ENCODE measurements at places on chromosomes 6 and 20.

DNA sequence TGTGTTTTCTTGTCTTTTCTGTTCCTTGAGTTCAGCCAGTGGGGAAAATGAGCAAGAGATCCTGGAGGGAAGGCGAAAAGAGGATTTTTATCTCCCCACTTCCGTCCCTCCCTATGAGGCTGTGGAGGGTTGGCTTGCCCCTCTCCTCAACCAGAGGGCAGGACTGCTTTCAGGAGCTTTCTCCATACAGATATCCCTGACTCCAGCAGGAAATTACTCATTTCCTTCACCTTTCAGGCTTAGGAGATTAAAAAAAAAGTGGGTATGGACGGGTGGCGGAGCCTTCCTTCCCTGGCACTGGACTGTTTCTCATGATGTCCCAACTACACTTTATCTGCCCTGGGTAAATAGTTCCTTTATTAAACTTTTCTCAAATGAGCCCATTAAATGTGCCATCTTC is 241.2 kb downstream of the FRK start:
- DNase-seq: no peak

- no peak for DNase-seq
Measured at GRCh38 chr6:13624871-13625288, 9.7 kb downstream of the NOL7 start.

DNA sequence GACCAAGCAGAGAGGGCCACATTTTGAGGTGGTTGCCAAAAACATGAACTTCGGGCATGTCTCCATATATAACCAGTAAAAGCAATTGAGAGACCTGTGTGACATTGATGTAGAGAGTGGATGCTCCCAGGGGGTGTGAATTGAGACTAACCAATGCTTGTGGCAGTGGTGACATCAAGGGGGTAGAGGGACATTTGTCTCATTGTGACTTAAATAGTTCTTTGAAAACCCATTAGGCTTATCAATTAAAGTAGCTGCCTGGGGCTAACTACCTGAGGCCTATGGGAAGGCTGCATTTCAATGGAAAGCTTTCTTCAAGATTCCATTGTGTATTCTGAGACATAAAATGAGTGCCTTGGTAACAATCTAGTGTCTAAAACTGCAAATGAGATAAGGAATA is 82.1 kb upstream of the FABP7 start:
- no peak for DNase-seq

DNA sequence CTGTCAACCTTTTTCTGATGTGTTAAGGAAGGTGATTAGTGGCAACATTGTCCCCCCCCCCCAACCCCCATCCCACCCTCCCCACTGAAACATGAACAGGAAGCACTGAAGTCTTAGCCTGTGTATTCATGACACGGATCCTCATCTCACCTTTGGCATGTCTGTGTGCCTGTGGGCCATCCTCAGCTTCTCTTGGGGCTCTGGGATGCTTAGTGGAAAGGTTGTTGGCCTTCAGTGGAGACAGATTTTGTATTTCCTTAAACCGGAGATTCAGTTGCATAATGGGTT is 93.6 kb downstream of the RREB1 start:
- no peak for DNase-seq

- no peak for DNase-seq
Measured at GRCh38 chr6:111228094-111228493, 140.8 kb downstream of the SLC16A10 start.

DNA sequence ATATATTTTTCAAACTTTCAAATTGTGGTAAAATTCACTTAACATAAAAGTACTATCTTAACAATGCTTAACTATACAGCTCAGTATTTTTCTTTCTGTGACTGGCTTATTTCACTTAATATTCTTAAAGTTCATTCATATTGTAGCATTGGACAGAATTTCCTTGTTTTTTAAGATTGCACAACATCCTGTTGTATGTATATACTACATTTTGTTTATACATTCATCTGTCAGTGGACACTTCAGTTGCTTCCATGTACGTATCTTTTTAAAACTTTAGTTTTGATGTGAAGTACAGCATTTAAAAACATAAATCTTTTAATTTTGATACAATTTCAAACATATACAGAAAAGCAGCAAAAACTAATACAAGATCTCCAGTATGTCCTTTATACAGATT is 220.7 kb downstream of the ZFAND3 start:
- DNase-seq: no peak

DNA sequence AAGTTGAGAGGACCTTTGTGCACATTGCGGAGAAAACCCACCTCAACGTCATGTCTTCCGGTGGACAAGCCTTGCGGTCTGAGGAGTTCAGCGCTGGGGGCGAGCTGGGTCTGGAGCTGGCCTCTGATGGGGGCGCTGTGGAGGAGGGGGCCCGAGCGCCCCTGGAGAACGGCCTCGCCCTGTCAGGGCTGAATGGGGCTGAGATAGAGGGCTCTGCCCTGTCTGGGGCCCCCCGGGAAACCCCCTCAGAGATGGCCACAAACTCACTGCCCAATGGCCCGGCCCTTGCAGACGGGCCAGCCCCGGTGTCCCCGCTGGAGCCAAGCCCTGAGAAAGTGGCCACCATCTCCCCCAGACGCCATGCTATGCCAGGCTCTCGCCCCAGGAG is 14.6 kb upstream of the SLC22A7 start:
- no peak for DNase-seq

- peak; percentile 91 for DNase-seq
Measured at GRCh38 chr6:56528412-56528841, 114.3 kb downstream of the DST start.

GRCh38 chr6:31057426-31058003 is 47.2 kb downstream of the MUC22 start:
- DNase-seq: no peak

DNA sequence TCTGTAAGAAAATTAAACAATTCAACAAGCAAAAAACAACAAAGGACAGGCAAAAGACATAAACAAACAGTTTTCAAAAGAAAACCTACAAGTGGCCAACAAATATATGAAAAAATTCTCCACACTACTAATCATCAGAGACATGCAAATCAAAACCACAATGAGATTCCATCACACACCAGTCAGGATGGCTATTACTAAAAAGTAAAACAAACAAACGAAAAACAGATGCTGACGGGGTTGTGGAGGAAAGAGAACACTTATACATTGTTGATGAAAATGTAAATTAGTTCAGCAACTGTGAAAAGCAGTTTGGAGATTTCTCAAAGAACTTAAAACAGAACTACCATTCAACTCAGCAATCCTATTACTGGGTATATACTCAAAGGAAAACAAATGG is 537.6 kb downstream of the HDGFL1 start:
- DNase-seq: peak; percentile 69

DNA sequence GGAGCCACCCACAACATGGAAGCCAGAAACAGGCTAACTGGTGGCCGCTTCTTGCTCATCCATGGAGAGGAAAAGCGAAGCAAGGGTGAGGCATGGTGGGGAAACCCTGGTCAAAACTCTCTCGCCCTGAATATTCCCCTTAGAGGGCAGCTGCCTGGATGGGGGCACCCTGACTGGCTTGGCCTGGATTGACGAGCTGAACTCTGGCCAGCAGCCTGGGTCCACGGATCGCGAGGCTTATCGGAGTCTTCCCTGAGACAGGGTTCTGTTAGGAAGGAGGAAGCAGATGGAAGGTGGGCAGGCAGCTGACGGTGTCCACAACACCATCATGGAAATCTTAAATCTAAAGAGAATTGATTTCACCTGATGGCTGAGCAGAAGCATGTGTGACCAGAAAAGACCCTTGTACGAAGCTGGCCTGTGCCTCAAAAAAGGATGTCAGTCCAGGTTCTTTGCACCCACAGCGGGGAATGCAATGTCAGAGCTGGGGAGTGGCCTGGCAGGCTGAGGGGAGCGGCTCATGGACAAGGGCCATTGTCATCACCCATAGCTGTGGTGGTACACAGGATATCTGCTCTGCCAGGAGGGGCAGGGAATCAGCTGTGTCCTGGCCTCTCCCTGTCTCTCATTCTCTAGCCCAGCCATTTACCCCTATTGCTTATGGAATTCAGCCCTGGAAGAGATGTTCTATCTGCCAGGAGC is 109.4 kb upstream of the SNX9 start:
- DNase-seq: no peak

DNA sequence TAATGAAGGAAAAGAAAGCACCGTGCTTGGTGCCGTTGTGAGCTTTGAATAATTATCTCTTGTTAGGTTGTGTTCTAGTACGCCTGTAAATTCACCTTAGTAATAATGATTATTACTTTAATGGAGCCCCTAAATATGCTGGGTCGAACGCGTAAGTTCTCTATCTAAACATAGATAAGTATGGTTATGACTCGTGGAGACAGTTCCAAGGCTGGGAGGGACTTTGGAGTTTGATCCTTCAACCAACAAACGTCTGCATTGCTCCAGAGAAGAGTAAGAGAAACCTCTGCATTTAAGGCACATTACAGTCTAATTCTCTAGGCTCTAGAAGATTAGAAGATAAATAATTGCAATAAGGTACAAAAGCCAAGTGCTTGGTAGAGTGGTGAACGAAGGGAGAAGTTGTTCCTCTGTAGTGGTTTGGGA is 514 bp downstream of the ACOT13 start:
- DNase-seq: no peak

DNA sequence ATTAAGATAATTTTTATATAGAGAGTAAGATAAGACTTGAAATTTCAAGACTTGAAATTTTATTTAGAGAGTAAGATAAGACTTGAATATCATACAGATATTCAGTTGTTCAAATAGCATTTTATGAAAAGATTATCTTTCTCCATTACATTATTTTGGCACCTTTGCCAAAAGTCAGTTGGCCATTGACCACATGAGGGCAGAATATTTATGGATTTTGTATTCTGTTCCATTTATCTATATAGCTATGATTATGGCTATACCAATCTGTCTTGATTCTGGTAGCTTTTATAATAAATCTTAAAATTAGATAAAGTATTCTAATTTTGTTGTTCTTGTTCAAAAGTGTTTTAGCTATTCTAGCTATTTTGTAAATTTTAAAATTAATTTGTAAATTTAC is 537.9 kb upstream of the GJE1 start:
- DNase-seq: no peak

DNA sequence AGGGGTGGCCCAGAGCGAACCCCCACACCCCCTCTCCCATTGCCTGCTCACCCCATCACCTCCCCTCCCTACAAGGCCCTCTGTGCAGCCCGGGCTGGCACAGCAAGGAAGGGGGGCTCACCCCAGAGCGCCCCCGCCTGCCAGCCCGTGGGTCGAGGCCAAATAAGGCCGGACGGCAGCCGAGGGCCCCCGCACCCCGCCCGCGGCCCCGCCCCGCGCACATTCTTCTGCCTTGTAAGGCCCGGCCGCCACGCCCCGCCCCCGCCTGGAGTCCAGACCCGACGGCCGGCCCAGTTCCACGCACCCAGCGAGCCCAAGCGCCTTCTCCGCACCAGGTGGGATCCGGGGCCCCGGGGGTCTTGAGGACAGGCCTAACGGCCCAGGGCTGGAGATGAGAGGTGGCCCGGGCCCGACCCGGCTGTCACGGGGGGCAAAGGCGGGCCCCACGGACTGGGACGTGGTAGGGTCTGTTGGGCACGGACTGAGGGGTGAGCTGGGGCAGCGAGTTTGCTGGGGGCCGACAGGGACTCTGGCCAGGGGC is at the start of gene MYL9:
MYL9 (plus strand) TSS at position 293 of the 541 bp plus-strand sequence. CDS start 3,366 bp downstream, outside the sequence.
- peak; percentile 39 for DNase-seq

GRCh38 chr6:23349521-23350147 is 776.4 kb upstream of the NRSN1 start:
- peak; percentile 68 for DNase-seq

DNA sequence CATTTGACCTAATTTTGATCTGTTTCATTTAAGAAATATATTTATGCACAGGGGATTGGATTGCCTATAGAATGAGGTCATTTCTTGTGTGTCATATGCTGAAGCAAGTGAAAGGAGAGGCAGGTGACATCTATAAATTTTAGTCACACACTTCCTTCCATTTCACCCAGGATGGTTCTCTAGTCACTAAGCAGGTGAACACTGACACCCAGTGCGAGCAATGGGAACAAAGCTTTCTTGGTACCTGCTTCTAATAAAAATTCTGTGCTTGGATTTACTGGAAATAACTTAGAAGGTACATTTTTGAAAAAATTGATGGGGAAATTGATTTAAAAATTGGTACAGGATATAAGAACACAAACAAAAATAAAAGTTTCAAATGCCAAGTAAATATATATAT is 66.9 kb upstream of the MC3R start:
- no peak for DNase-seq

- no peak for DNase-seq
Measured at GRCh38 chr6:18099511-18099910, 23.0 kb downstream of the NHLRC1 start.

- no peak for DNase-seq
Measured at GRCh38 chr6:73231986-73232391, 6.7 kb upstream of the KHDC1L start.

DNA sequence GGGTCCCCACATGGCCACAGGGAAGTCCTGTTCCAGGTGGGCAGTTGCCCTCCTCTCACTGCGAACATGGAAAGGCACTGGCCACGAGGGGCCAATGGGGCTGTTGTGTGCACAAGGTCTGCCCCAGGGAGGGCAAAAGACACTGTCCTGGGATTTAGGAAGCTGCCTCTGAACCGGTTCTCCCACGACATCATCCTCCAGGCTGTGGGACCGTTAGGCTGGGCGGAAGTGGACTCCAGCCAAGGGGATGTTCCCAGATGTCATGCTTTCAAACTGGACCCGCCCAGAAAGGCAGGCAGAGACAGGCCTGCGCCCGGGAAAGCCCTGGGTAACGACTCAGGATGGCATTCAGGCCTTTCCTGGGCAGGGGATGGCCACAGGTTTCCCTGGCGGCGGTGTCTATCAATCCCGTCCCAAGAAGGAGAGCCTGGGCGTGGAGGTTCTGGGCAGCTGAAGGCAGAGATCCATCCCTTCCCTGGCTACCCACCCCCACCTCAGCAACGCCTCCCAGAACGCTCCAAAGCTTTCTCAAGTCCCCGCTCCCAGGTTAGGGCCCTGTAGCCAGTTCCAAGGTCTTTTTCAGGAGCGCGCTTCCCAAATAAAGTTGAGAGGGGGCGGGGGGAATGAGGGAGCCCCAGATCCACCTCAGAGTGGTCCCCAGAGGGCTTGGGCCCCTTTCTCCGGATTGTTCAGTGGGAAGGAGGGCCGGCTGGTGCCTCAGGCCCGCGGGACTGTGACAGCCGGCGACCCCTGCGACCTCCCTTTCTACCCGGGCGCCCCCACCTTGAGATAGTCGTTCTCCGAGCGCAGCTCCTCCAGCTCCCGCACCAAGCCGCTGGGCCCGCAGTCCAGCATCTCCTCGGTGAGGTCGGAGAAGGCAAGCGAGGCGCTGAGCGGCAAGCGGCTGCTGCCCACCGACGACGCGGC is 13.8 kb upstream of the TLDC2 start:
- DNase-seq: no peak

DNA sequence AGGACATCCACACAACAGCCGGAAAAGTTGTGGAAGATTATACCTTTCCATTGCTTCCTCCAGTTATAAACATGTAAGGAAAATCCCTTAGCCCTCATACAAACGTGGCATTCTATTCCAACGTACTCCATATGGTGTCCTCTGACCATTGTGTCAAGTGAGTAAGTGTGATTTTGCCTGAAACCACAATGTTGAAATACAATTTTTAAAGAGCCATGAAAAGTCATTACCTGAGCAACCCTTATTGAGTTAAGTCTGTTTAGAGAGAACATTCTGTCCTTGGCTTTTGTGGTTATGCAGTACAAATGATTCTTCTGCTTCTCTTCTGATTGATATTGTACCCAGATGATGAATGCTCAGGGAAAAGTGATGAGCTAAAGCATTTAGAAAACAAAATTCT is 530.1 kb downstream of the HAO1 start:
- no peak for DNase-seq
